ENCODE measurements at places on chromosomes 11 and 22.

DNA sequence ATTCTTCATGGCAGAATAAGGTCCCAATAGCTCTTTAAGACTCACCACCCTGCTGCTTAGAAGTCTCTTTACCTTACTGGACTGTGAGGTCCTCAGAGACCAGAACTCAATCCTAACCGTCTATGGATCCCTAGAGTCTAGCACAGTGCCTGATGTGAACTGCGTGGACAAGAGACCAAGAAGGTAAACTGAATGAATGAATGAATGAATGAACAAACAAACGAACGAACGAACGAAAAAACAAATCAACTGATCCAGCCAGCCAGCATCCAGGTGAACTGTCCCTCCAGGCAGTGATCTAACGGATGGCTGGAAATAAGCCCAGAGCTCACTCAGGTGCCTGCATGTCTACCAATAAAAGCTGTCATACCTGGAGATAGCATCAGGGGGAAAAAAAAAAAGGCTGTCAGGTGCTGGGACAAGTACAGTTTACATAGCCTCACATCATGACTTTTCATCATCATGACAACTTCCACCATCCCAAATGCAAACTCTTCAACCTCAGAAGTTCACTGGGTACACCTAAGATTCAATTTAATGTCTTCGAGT, 59.8 kb downstream of the PACSIN2 start:
- no peak for DNase-seq

GRCh38 chr11:87600938-87601337, 563.2 kb downstream of the TMEM135 start:
- DNase-seq, result no peak

- no peak for DNase-seq
These were observed 7.1 kb upstream of the RANBP1 start for GRCh38 chr22:20108757-20109230.

DNA sequence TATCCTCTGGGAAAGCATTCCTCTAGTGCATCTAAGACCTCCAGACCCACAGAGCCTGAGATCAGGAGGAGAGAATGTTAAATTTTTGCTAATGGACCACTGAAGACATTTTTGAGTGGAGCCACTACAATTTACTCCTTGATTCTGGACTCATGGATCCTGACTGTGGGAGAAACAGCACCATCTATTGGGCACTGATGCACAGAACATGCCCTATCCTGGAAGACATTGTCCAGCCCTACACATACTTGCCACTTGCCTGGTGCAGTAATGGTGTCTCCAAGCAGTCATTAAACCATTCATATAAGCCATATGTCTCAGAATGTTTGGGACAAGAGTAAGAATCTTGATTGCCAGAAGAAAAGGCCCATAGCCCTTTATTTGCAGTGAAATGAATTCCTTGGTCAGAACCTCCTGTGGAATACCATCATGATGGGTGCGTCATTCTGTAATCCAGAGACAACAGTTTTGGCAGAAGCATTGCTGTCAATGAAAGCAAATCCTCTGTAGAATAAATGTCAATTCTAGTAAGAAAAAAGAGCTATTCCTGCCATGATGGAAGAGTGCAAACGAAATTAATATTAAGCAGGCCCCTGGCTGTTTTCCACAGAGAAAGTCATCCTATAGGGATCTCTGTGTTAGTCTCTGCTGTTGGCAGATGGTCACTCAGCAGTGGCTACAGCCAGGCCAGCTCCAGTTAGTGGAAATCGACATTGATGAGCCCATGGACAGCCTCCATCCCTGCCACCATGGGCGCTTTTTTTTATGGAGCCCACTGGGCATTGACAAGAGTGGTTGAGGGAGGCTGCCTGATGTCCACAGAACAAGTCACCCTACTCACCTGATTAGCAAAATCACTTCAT, 43.5 kb downstream of the GGTLC2 start:
- peak; percentile 83 for DNase-seq

- DNase-seq, result peak; percentile 85
These were observed 517 bp downstream of the SPINDOC start for GRCh38 chr11:63813563-63814382.

DNA sequence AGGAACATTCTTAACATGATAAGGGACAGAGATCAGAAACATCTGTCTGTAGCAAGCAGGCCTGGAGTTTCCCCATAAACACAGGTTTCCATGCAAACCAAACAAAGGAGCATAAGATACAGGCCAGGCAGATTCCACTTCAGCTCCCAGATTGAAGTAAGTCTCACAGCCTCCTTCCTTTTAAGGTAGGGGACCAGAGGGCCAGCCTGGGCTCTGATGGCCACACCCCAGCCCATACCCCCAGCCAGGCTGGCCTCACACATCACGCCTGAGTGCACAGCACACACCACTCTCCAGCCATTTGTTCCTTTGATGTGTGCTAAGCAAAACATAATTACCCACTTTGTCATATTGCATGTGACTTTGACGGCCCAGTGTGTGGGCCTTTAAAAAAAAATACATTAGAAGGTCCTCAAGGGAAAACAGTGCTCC, 518.7 kb downstream of the NTM start:
- peak; percentile 89 for DNase-seq

- DNase-seq, result no peak
These were observed 8.2 kb upstream of the MAFF start for GRCh38 chr22:38193580-38193979.

DNA sequence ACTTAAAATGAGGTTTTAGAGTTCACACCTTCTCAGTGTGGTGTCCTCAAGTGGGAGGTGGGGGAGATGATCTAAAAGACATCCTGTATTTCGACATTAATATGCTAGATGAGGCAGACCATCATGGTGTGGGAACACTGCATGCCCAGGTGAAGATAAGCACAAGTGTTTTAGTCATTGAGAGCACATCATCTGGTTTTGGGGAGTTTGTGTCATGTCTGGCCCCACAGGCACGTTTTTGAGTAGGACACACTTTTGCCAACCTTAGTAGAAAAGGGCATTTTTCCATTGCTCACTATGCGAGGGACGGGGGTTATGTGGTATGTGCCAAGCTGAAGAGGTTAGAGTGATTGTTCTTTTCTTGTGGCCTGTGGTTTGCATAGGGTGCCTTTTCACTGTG, 189.3 kb downstream of the DBX1 start:
- no peak for DNase-seq

- DNase-seq, result peak; percentile 61
These were observed 10.3 kb downstream of the TOP3B start for GRCh38 chr22:21972293-21972779.

- peak; percentile 60 for DNase-seq
These were observed 101.0 kb downstream of the PDE2A start for GRCh38 chr11:72573072-72573854.

GRCh38 chr11:119784421-119784820, 55.4 kb upstream of the NECTIN1 start:
- DNase-seq, result no peak

GRCh38 chr11:112042161-112042960, 17.2 kb downstream of the DLAT start:
- DNase-seq, result no peak

GRCh38 chr11:46315033-46315738, 32.1 kb upstream of the DGKZ start:
- DNase-seq, result peak; percentile 85

GRCh38 chr11:118749429-118749828, 41.5 kb downstream of the DDX6 start:
- no peak for DNase-seq

GRCh38 chr11:28799316-28799715, 691.1 kb downstream of the METTL15 start:
- DNase-seq, result no peak

DNA sequence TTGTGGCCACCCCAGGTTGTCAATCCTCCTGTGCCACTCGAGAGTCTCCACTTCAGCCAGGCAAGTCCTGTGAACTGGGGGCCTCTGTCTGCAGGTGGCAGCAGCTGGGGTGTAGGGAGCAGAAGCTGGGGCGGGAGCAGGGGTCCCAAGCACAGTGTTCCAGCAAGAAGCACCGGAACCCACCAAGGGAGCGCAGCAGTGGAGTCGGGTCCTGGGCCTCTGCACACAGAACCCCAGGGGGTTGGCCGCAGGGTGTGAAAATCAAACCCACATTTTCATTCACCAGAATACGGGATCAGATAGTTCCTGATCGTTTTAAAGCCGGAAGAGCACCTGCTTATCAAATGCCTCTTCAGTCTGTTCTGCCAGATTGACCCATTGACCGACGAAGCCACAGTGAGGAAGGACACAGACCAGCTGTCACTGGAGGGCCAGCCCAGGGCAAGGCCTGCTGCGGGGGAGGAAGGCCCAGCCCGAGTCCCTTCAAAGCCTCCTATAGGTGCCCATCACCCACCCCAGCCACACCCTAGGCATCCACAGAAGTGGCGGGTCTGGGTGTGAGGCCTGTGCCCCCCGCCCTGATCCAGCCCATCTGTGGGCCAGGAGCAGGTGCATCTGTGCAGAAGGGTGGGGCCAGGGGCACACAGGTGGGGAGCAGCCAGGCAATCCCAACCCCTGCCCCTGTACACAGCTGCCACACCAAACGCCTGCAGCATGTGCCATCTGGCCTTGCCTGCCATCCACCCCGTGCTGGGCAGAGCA, 34.1 kb downstream of the RSPH14 start:
- DNase-seq, result no peak

GRCh38 chr22:20178075-20178914, 27.4 kb upstream of the CCDC188 start:
- no peak for DNase-seq

DNA sequence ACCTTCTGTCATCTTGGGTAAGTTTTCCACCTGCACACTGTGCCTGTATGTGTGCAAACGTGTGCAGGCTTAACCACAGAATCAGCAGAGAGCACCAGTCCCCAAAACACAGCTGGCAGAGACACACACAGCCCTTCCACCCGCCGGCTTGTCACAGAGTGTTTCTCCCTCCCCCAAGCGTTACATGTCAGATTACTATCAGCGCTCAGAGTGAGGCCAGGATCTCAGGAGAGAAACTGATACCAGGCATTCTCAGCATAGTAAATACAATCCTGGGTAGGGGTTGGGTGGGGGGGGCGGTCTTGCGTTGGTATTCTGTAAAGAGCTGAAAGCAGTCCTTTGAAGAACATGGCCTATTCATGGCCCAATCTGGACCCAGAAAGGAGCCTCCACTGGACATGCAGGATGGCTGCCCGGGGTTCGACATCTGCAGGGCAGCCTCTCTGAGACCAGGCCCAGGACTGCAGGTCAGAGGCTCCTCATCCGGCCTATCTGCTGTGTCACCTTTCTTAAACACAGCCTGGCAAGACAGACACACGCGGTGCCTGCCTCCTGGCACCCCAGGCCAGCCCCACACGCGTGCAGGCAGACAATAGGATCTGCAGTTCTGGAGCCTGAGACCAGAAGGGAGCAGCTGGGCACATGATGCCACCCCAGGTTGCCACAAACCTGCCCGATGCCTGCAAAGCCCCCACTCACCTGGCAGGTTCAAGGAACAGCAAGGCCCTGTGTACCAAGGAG, 1.7 kb downstream of the OSBPL5 start:
- DNase-seq, result no peak

GRCh38 chr11:12420040-12420439, 42.7 kb downstream of the PARVA start:
- DNase-seq, result no peak

GRCh38 chr11:72750086-72750485, 2.1 kb downstream of the ARAP1 start:
- DNase-seq, result peak; percentile 50

DNA sequence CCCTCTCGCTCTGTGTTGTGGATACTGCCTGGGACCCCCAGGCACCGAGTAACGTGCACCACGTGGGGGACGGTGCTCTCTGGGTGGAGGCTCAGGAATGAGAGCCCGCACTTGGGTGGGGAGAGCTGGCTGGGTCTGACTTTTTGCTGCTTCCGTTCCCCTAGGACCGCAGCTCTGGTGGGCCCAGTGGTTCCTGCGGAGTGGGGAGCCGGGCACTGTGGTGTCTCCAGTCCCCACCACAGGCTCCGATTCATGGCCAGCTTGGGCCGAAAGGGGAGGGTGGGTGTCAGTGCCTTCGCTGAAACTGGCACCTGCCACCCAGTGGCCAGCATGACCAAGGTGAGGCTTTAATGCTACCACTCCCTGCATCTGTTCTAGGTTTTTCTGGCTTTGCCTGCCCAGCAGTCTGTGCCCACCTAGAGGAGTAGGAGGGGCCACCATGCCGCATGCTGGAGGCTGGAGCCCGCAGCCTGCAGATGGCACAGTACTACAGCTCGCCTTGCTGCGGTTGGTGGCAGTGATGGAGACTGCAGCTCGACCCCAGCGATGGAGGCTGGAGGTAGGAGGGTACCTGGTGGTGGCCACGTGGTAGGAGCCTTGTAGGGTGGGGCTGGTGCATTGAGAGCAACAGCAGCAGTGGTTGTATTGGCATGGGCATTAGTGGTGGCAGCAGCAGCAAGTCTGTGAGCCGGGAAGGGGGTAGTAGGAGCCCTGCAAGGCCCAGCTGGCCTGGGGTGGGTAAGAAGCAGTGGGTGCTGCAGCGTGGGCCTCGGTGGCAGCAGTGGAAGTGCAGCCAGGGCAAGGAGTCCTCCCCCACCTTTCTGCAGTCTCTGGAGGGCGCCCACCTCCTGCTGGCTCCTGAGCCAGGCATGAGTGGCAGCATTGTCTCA, 118.8 kb upstream of the VPREB1 start:
- no peak for DNase-seq

DNA sequence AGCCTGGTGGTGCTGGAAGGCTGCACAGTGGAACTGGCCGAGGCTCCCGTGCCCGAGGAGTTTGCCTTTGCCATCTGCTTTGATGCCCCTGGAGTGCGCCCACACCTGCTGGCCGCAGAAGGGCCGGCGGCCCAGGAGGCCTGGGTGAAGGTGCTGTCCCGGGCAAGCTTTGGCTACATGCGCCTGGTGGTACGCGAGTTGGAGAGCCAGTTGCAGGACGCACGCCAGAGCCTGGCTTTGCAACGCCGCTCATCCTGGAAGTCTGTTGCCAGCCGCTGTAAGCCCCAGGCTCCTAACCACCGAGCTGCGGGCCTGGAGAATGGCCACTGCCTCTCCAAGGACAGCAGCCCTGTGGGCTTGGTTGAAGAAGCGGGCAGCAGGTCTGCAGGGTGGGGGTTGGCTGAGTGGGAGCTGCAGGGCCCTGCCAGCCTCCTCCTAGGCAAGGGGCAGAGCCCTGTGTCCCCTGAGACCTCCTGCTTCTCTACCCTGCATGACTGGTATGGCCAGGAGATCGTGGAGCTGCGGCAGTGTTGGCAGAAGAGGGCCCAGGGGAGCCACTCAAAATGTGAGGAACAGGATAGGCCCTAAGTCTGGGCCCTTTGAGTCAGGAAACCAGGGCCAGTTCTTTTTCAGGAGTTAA, 1.9 kb upstream of the SMDT1 start:
- DNase-seq, result no peak

DNA sequence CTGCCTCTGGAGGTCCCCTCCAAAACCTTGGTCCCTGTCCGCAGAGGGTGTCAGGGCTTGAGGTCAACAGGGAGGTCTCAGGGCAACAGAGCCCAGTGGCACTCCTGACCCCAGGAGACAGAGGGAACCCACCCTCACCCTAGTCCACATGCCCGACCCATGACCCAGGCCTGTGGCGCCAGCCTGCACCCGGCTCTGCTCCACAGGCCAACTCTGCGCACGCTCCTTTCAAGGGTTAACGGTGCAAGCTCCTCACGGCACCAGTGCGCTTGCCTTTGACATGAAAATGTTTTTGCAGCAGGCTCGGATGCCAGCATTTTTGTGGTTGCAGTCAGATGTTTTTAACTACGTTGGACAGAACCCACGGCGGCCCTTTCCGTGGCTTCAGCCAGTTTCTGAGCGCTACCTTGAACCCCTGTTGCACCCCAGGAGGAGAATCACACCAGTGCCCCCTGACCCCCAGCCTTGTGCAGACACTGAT, 68.6 kb downstream of the CDKN1C start:
- DNase-seq, result peak; percentile 62

GRCh38 chr11:68040101-68040956, 1.5 kb downstream of the TCIRG1 start:
- peak; percentile 45 for DNase-seq
